ENCODE measurements at places on chromosomes 12 and 14. TPM values are rescaled to one million over a fixed set of nuclear protein-coding genes. Genes with fewer than 3 reads are reported as not detected.

SRSF9 gene
- total RNA-seq: 128 TPM

OR4K1 gene
- total RNA-seq: not detected

OAS3 gene
- total RNA-seq: 37.2 TPM

PTCSC3 gene
- total RNA-seq: not detected

HOXC6 gene
- total RNA-seq: 0.30 TPM

FAIM2 gene
- 0.13 TPM for total RNA-seq

GRCh38 chr14:58813745-58814144 is 176.0 kb downstream of the DACT1 start:
- DNase-seq: no peak

DNA sequence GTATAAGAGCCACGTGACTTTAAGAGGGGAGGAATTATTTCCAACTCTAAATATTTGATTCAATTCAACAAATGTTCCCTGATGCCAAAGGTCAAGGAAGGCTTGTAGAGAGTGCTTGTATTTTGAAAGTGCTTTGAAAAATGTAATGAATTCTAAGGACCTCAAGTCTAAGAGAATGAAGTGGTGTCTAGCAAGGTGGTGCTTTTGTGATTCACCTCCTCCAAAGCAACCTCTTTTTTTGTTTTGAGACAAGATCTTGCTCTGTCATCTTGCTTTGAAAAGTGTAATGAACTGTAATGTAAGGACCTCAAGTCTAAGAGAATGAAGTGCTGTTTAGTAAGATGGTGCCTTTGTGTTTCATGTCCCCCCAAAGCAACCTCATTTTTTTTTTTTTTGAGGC is 13.7 kb downstream of the AK7 start:
- DNase-seq: no peak

DNA sequence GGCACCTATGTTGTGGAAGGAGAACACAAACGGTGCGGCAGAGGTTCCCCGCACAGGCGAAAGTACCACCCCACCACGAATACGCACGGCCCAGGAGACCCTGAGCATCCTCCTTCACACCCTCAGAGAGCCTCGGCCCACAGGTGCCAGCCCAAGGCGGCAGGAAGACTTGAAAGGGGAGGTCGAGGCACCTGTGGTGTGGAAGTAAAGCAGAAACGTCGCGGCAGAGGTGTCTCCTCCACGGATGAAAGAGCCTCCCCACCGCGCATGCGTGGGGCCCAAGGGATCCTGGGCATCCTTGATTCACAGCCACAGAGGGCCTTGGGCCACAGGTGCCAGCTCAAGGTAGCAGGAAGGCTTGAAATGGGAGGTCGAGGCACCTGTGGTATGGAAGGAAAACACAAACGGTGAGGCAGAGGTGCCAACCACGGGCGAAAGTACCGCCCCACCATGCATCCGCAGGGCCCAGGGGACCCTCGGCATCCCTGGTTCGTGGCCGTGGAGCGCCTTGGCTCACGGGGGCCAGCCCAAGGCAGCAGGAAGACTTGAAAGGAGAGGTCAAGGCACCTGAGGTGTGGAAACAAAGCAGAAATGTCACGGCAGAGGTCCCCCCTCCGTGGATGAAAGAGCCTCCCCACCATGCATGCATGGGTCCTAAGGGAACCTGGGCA is 380.1 kb downstream of the ALG10 start:
- no peak for DNase-seq

DNA sequence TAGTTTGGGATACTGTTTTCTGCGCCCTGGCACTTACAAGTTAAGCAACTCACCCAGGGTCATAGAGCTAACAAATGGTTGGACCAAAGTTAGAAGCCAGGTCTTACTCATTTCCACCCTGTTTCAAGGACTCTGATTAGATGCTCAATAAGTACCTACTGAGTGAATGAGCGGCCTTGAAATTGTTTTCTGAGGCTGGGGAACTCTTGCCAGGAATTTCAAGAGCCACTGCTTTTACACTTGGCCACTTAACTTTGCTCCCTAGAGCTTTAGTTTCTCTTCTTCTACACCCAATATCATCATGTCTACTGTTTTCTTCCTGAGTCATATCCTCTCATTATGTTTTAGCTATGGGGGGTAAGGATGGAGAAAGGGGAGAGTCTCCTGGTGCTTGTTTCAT is 431.6 kb downstream of the ZFP36L1 start:
- no peak for DNase-seq

GRCh38 chr12:92478692-92479091 is 224.1 kb upstream of the PLEKHG7 start:
- DNase-seq: no peak

DNA sequence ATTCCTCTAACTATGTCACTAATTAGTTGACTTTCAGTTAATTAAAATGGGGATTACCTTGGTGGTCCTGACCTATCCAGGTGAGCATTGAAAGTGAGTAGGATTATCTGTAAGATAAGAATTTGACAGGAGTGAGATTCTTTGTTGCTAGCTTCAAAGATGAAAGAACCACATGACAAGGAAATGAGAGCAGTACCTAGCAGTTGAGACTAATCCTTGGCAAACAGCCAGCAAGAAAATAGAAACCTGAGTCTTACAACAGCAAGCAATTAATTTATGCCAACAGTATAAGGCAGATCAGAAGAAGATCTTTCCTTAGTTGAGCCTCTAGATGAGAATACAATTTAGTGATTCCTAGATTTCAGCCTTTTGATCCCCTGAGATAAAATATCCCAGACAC is 1058.4 kb downstream of the LRFN5 start:
- no peak for DNase-seq
